Non-pigmented ciliary epithelial cell (primary cell): ENCODE measurements at places on chromosomes 7 and 10.

DNA sequence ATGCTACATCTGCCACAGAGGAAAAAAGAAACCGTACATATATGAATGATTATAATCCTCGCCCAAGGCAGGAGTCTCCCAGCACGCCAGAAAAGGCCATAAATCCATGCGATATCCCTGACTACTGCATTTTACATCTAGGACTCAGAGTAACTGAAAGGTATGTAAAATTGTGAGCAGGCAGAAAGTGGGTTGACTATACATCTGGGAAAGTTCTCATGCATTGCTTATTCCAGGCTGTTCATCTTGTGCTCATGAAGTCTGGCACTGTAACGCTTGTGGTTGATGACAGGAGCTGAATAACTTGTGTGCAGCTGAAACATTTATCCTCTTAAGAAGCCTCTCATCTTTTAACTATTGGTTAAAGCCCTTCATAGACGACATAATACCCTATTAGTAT lies 193.4 kb upstream of the STEAP4 start:
- no peak for DNase-seq

GRCh38 chr7:158760445-158760764 lies 55.8 kb upstream of the NCAPG2 start:
- DNase-seq = no peak

GRCh38 chr7:1974290-1975101 lies 258.2 kb downstream of the MAD1L1 start:
- no peak for DNase-seq

DNA sequence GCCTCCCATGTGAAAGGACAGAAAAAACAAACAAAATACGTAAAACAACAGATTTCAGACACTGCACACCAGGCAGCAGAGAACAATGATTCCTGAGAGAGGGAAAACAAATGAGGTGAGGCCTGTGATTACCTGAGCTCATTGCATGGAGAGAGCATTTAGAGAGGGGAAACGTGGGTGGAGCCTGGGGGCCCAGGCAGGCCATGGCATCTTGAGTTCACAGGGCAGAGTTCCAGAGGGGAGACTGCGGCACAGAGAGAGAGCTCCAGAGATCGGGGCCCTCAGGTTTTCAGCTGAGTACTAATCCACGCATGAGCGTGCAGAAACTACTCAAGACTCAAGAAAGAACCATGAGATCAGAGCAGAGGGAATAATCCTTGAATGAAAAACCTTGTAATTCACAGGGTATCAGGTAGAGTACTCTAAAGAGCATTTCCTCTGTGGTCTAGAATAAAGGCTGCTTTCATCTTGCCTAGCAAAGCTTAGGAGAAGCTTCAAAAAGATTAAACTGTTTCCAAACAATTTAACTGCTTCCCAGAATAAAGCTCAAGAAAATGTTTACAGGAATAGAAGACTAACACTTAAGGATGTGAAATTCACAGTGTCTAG lies 46.6 kb upstream of the ARHGAP12 start:
- no peak for DNase-seq

- DNase-seq = no peak
These were observed 2.3 kb downstream of the ZC3HC1 start for GRCh38 chr7:130048906-130049305.

DNA sequence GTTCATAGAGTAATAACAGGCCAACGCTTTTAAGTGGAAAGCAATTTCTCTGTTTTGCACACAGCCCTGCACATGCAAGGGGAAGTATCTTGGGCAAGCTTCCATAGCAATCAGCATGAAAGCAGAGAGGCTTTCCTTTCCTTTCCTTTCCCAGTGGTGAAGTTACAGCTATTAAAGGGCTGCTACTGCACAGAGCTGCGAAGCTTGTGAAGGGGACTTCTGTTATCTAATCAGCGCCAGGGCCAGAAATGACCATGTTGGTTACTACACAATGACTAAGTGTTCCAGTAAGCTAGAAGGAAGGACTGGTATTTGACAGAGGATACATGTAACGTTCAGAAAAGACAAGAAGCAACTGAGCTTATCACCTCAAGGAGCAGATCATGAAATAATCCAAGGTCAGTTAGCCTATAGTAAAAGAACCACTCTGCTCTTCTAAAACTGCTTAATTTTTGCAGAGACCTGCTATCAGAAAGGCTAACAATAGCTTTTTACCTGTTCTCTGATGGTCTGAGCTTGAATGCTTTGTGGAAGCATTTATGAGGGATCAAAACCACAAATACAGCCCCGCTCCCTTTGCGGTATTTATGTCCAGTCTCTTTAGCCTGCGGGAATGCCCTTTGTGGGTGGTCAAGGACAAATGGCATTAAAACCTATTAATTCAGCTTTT lies 45.9 kb downstream of the SGMS1 start:
- DNase-seq = no peak

DNA sequence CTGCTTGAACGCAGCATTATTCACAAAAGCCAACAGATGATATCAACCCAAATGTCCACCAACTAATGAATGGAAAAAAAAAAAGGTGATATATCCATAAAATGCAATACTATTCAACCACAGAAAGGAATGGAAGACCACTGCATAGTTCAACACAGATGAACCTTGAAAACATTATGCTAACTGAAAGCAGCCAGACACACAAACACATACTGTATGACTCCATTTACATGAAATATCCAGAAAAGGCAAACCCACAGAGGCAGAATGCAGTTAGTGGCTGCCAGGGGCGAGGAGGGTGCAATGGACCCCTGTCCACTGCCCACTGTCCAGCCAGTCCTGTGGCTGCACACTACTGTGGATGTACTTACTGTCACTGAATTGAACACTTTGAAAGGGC lies 36.6 kb downstream of the KIAA1549 start:
- no peak for DNase-seq

DNA sequence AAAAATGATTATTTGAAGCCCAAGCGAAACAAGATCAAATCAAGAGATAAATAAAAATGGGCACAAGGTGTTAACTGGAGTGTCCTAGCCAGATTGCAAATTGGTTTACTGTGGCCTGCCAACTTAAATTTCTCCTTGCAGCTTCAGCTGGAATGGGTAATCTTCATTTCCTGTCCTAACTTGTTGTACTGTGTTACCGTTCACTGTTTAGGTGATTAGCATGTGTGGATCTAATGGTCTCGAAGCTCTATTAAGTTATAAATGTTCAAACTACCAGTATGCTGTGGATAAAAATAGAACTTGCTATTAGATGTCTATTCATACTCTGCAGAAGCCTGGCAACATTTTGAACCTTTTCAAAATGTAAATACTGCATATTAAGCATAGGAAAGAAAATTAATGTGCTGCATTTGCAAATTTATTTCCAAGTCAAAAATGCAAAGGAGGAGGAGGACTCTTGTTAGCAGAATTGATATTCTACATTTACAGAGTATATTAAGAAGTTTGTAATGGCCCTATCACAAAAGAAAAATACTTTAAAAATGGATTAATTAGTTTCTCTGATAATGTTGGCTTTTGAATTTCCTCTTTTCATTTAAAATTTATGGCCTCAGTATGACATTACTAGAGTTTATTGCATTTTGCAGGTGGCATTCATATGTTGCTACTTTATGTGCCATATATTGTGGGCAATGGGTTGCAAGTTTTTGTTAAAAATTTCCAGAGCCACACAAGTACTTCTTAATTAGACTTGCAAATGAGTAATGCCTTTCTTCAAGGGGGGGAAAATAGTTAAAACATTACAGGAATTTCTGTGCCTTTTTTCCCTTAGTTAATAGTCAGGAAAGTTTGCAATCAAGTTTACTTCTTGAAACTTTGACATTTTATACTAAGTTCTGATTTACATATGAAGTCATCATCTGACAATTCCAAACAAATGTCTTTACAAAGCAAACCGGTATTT lies 92.1 kb downstream of the CABCOCO1 start:
- no peak for DNase-seq

DNA sequence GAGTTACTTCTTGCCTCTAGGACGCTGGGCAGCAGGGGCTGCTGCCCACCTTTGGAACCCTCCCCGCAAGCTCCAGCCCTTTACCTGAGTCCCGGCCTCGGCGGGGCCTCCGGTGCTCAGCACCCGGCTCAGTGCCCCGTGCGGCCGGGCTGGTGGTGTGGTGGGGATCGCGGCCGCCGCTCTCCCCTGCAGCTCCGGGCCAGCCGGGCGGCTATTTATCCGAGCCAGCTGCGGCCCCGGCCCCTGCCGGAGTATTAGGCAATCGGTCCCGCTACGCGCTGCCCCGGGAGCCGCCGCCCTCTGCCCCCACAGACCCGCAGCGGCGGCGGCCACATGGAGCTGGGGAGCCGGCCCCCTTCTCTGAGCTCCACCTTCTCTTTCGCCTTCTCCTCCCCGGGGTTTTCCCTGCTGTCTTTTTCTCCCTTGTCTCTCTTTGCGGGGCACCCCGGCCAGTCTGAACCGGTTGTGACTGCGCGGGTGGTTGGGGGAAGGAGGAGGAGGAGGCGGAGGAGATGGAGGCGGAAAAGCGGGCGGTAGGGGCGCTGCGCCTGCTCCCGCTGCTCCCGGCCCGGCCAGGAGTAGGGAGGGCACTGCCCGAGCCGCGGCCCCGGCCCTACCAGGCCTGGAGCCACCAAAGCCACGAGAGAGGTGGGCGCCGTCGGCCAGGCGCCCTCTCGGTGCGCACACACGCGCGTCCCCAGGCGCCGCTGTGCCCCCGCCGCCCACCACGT lies at the start of gene SLC16A9:
Gene SLC16A9 (minus strand): TSS at position 456 of the 731 bp plus-strand sequence. CDS start 25,559 bp downstream, outside the sequence.
- DNase-seq = no peak

- DNase-seq = no peak
These were observed 387.2 kb upstream of the ETV1 start for GRCh38 chr7:14376711-14377110.

- DNase-seq = no peak
These were observed 139.9 kb upstream of the AKR1E2 start for GRCh38 chr10:4685904-4686643.

- DNase-seq = no peak
These were observed 13.9 kb upstream of the BMS1 start for GRCh38 chr10:42768581-42769152.

GRCh38 chr10:114394531-114394930 lies 9.8 kb downstream of the AFAP1L2 start:
- no peak for DNase-seq

DNA sequence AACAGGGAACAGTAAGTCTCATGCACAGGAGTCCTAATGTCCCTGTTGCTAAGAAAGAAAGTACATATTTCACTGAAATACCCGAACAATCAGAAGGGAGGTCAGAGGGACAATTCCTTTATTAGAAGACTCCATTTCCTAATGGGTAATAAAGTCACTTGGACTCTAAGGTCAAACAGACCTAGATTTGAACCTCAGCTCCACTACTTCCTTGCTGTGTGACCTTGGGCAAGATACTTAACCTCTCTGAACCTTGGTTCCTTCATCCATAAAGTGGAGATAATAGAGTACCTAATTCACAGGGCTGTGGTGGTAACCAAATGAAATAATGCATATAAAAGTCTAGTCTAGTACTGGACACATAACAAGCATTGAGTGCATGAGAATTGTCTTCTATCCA lies 29.2 kb upstream of the HABP2 start:
- no peak for DNase-seq

DNA sequence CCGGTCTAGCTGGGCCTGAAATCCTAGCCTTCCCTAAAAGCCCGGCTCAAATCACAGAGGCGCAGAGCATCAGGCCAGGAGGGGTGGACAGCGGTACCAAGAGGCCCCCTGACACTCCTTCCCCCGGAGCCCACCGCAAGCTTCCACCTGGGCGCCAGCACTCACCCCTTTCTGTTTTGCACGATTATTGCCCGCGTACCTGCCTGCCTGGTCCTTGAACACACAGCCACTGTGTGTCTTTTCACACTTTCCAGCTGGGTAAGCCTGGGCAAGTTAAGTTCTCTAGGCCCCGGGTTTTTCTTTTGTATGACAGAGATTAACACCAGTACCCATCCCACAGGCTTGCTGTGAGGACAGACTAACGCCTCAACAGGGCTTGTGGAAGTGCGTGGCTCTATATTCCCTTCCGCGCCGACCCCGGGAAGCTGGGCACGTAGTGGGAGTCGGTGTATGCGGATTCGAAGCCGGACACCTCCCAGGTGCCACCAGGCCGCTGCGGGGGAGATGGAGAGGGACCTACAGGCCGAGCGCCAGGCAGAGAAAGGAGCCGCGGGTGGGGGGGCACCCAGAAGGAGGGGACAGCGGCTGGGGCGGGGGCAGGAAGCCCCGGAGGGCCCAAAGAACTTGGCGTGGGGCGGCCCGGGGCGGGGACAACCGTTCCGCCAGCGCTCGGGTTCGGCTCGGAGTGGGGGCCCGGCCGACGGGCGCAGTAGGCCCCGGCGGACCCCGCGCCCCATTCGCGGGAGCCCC lies 792 bp downstream of the ZNF746 start:
- DNase-seq = no peak

DNA sequence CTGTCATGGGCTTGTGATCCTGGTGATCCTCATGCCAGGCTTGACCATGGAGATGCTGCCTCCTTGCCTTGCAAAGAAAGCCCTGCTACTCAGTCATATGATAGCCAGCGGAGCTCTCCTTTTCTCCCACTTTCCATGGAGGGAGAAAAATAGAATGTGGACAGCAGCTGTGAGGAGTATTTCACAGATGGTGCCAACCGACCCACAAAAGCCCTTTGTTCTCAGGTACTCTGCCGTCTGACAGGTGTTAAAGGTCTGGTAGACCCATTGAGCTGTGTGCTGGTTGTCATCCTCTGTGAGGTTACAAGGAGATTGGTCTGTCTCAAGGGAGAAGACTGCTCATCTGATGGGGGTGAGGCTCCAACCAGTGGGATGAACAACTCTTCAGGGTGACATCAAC lies 29.5 kb upstream of the COBL start:
- DNase-seq = no peak

DNA sequence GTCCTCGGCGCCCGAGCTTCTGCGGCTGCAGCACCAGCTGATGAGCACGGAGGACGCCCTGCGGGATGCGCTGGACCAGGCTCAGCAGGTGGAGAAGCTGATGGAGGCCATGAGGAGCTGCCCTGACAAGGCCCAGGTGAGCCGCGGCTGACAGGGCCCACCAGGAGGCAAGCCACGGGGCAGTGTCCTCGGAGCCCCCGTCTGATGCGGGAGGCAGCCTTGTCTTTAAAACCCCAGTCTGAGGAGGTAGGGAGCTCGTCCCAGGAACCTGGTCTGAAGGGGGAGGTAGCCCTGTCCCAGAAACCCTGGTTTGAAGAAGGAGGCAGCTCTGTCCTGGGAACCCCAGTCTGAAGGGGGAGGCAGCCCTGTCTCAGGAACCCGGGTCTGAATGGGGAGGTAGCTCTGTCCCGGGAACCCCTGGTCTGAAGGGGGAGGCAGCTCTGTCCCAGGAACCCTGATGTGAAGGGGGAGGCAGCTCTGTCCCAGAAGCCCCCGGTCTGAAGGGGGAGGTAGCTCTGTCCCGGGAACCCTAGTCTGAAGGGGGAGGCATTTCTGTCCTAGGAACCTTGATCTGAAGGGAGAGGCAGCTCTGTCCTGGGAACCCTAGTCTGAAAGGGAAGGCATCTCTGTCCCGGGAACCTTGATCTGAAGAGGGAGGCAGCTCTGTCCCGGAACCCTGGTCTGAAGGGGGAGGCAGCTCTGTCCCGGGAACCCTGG lies 53.1 kb upstream of the GTF2IRD1 start:
- no peak for DNase-seq
